ENCODE measurements at places on chromosomes 3 and 15.

DNA sequence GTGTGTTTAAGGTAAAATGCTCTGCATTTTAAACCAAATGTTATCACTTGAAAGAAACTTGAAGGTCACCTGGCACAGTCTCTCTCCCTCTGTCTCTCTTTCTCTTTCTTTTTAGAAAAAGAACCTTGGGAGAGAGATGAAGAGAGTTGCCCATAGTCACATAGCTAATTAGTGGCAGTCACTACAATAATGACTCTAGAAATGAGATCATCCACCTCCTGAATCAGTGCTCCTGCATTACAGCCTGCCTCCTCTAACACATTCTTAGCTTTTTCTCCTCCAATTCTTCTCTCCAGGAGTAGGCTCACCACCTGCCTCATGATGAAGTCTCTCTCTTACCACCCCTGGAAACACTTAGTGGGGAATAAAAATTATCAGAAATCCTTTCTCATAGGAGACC, 2.5 kb downstream of the MYH15 start:
- DNase-seq, result no peak

- peak; percentile 2 for DNase-seq
Observed at GRCh38 chr3:75332794-75333193, 331.3 kb upstream of the FRG2C start.

- DNase-seq, result no peak
Observed at GRCh38 chr3:18649666-18650363, 224.7 kb upstream of the SATB1 start.

DNA sequence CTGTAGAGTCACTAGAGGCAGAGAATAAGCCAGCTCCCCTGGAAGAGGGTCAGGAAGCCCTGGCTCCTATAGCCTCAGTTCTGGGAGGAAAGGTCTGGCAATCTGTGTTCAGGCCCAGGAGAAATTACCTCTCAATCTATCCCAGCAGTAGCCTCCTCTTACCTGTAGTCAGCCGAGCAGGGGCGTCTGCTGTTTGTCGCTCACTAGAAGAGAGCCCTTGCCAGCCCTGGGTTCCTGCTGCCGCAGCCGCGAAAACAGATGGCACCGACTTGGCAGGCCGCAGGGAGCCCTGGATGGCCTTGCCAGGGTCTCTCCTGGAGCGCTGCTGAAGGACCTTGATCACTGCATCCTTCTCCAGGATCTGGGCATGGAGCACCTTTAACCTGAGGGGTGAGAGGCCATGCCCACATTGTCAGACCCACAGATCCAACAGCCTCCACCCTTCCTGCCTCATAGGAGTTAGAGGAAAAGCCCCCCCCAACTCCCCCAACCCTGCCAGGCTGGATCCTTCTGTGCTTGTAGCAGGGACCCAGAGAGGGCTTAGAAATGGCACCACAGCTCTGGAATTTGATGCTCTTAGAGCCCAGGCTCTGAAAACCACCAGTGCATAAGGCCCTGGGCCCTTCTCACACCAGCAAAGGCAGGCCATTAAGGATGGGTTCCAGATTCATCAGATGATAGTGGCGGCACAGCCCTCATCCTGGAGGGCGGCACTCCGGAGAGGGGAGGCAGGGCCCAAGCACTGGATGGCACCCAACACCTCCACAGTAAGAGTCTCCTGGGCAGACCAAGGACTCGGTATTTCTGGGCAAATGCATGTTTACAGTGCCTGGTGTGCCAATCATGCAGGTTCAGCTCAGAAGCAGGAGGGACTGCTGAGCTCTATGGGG, 14.9 kb downstream of the AMOTL2 start:
- DNase-seq, result no peak

DNA sequence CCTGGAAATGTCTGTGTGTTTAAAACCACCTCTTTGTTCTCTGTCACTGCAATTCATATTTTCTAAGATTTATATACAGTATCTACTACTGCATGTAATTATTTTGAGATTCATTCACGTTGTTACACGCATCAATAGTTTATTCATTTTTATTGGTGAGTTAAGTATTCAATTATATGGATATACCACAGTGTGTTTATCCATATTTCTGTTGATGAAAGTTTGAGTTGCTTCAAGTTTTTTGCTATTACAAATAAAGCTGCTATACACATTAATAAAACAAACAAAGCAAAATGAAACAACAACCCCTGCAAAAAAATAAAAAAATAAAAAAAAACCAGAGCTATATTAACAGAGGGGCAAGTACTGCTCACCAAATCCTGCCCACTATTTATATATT, 122.3 kb downstream of the NR2E3 start:
- no peak for DNase-seq

DNA sequence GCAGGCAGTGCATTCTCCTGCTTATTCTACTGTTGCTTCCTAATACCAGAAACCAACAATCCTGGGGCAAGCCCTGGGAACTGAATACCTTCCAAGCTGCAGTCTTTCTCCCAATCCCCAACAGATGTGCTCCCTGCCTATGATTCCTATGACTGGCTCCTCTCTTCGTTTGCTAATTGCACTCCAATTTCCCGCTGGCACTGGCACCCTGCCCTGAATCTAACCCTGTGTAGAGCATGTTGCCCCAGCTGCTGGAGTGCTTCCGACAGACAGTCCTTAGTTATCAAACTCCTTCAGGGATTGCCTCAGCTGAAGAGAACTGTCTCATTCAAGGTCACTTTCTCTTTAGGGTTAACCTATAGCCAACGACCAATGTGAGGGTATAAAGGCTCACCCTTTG, 214.1 kb downstream of the NECTIN3 start:
- DNase-seq, result no peak

GRCh38 chr3:67558426-67558825, 96.0 kb downstream of the SUCLG2 start:
- DNase-seq, result peak; percentile 10

- no peak for DNase-seq
Observed at GRCh38 chr3:187193181-187193580, 4.1 kb upstream of the RTP1 start.

DNA sequence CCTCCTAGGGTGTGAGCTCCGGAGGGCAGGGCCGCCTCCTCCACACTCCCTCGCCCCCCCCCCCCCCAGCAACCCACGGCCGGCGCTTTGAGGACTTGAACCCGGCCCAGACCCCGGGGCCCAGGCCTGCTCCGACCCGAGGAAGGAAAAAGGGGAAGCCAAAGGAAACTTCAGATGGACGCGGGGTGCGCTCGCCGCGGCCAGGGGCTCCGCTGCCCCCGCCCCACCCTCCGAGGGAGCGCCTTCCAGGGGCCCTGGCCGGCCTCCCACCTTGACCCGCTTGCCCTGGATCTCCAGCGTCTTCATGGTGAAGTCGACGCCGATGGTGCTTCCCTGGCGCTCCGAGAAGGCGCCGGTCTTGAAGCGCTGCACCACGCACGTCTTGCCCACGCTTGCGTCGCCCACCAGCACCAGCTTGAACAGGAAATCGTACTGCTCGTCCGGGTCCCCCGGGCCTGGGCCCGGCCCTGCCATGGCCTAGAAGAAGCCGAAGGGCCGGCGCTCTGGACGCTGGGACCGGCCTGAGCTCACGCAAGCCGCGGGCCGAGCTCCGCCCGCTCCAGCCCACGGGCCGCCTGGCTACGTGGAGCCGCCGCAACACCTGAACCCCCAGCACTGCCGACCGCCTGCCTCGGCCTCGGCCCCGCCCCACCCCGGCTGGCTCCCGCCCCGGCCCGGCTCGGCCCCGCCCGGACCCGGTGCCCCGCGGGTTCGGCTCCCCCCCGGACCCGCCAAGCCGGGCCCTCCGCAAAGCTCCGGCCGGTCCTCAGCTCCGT, 400 bp downstream of the RAB43 start:
- no peak for DNase-seq

- no peak for DNase-seq
Observed at GRCh38 chr3:118272991-118273390, 761.7 kb downstream of the IGSF11 start.

DNA sequence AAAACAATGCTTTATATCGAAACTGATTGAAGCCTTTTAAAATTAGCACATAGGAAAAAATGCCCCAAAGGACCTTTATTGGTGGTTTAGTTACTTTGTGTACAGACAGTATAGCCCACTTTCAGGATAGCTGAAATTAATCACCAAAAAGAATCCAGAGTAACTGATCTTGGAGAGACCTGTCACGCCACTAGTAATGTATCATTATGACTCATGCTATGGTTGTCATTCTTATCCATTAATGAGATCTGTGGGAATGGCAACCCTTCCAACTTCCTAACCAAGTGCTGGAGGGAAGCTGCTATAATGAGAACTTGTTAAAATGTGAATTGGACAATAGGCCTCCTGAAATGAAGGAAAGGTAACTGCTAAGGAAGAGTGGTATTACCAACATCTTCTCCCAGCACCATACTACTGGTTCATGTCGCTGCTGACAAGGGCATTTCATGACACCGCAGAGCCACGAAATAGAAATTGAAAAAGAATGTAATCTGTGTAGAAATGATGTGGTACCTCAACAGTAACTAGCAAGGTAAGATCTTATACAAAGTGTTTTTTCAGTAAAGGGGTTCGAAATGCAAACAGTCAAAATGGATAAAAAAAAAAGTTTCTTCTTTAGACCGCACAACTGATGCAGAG, 7.1 kb upstream of the EMC4 start:
- peak; percentile 37 for DNase-seq

GRCh38 chr3:129699199-129699598, 92.7 kb upstream of the PLXND1 start:
- DNase-seq, result no peak

- DNase-seq, result peak; percentile 44
Observed at GRCh38 chr3:105364128-105364527, 2.6 kb upstream of the ALCAM start.

GRCh38 chr3:168223085-168223484, 127.4 kb upstream of the GOLIM4 start:
- DNase-seq, result no peak

DNA sequence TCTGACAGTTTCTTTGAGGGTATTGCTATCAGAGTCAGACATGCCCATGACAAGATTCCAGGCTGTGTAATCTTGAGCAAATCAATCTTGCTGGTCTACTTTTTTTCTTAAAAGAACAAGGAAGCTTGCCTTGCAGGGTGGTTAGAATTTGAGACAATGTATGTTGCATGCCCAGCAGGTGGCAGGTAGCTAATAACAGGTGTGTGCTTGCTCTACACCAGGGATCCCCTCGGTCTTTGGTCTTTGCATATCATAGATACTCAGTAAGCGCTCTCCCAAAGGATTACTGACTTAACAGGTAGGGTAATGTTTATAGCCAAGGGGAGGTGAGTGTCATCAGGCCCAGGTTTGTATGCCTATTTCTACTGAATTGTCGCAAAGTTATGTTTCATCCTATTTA, 37.3 kb downstream of the CACNA1D start:
- DNase-seq, result no peak

DNA sequence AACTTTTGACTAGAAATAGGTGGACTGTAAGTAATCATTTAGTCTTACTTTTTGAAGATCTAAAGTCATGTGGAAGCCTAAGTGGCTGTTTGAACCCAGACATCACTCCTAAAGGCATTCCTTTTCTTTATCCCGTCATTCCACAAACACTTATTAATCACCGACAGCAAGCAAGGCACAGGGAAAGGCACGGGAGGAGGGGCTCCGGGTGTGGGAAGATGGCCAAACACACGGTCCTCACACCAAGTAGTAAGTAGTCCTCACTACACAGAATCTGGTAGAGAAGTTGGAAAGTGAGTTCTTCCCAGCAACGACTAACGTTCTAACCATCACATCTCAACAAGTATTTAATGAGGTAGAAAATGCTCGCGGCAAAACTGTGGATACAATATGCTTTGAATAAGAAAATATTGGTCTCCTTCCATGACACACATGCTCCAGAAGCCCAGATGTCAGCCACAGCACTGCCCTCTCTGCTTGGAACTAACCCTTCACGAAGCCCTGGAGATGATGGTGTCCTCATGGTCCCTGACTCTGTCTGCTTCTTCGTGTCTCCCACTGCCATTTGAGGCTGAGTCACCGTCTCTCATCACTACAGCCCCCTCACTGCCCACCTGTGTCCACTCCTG, 202.2 kb downstream of the OPA1 start:
- no peak for DNase-seq

DNA sequence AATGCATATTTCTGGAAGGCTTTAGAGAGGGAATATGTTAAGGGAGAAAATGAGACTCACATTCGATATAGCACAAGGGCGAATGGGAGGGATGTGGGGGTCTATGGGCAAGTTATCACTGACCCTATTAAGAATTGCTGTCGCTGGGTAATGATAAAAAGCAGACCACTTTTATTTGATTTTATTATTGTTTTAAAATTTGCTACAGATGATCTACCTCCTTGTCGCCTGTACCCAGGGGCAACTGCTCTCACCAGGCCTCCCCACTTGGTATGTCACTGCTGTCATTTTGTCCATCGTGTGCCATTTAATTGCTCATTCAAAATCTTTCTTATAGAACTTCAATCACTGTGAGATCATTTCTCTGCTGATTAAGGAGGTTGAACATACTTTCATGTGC, 153.8 kb downstream of the OPA1 start:
- no peak for DNase-seq

GRCh38 chr3:15859507-15860013, 61.8 kb upstream of the ANKRD28 start:
- DNase-seq, result peak; percentile 70

- no peak for DNase-seq
Observed at GRCh38 chr15:101407439-101407838, 82.1 kb downstream of the PCSK6 start.

DNA sequence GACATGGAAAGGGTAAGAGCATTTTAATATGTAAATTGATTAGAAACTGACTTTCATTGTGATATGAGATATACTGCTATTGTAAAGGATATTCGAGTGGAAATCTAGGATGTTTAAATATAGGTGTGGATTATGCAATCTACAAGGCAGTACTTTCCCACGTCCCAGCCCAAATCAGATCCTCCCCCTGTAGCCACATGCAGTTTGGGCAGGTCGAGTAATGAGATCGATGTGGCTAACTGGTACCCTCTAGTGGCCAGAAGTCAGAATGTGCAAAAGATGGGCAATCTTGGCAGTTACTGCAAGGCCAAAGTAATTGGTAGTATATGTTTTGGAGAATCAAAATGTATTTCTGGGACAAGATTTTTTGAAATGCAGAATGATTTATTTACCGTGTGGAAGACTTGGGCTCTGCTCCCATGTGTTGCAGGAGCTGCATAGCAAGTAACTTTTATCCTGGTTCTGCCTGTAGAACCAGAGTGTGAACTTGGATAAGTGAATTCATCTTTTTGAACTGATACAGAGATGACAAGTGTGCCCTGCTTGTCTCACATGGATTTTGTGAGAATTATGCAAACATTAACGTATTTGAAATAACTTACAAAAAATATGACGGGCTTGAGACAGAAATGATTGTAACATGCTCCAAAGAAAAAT, 94.5 kb upstream of the ADAMTSL3 start:
- DNase-seq, result peak; percentile 42

GRCh38 chr15:64501396-64501715, 41.0 kb downstream of the ZNF609 start:
- no peak for DNase-seq

GRCh38 chr15:40285554-40286011, 2.7 kb upstream of the ANKRD63 start:
- no peak for DNase-seq

DNA sequence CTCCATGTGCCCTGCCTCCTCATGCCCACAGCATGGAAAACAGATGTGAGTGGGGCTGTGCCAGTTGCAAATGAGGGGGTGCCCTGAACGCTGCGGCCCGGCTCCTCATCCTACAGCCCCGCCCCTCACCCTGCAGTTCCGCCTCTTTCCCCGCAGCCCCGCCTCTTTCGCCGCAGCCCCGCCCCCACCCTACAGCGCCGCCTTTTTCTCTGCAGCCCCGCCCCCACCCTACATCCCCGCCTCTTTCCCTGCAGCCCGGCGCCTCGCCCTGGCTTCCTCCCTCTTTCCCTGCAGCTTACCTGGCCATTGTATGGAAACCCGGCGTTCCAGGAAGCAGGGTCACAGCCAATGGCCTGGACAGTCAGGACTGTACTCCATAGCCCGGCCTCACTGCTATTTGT, 284.9 kb downstream of the TLE3 start:
- DNase-seq, result no peak
